Stimulated activated CD4-positive, alpha-beta T cell treated with anti-CD3 and anti-CD28 coated beads, Interleukin-2, amount 100 ng/mL, for 48 hours (primary cell): ENCODE measurements at places on chromosomes 5 and 9.

- DNase-seq, result no peak
These were observed 642 bp downstream of the CSF2 start for GRCh38 chr5:132074091-132074771.

GRCh38 chr5:102596951-102597350 is 98.2 kb upstream of the SLCO6A1 start:
- DNase-seq, result no peak

DNA sequence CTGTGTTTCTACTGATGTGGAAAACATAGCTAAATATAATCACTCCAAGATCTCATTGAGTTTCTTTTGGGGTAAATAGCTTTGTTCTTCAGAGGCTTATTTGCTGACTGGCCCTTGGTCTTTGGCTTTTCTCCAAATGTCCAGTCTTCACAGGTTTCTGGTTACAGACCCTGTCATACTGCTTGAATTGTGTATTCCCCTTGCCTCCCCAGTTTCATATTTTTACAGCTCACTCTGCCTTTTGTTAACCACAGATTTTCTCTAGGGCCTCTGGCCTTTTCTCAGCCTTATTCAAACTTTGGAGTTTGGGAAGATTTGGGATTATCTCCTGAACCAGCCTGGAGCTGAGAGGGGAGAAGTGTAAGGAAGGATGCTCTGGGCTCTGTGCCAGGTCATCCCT is 23.9 kb downstream of the ISOC1 start:
- DNase-seq, result no peak

GRCh38 chr9:124040935-124041816 is 29.6 kb downstream of the LHX2 start:
- no peak for DNase-seq

- no peak for DNase-seq
These were observed 203.2 kb upstream of the IRX1 start for GRCh38 chr5:3392306-3392939.

- no peak for DNase-seq
These were observed 6.2 kb downstream of the SLC6A19 start for GRCh38 chr5:1207555-1207954.

DNA sequence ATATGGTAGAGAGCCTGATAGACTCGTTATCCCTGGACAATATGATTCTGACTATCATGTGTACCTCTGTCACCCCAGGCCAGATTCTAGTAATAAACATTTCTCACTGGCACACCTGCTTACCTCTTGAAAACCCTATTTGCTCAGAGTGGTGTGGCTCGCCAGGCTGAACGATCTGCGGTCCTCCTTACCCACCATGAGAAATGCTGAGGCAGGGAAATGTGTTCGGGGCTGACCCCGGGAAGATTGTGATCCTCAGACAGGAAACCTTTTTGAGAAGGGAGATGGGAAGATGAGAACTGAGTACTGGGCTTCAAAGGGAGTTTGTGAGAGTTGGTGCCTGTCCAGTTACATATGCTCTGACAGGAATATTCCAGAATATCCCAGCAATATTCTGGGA is 10.7 kb upstream of the PRXL2C start:
- DNase-seq, result no peak

DNA sequence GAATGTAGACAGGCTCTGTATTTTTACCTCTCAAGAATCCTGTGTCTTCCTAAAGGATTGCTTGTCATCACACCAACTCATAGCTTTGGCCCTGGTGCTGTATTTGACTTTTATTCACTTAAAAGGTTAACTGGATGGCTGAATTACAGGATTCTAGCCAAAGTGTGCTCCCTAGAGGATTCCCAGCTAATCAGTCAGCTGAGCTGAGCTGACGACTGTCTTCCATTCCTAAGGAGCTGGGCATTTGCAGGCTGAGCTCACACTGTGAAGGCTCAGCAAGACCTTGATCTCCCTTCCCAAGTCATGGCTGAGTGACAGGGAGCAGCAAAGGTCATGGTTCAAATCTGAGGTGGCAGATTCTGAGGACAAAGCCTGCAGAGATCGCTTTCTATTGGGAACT is 59.0 kb upstream of the PALM2AKAP2 start:
- DNase-seq, result no peak

- DNase-seq, result no peak
These were observed 172.5 kb upstream of the OTULINL start for GRCh38 chr5:14408969-14409586.

DNA sequence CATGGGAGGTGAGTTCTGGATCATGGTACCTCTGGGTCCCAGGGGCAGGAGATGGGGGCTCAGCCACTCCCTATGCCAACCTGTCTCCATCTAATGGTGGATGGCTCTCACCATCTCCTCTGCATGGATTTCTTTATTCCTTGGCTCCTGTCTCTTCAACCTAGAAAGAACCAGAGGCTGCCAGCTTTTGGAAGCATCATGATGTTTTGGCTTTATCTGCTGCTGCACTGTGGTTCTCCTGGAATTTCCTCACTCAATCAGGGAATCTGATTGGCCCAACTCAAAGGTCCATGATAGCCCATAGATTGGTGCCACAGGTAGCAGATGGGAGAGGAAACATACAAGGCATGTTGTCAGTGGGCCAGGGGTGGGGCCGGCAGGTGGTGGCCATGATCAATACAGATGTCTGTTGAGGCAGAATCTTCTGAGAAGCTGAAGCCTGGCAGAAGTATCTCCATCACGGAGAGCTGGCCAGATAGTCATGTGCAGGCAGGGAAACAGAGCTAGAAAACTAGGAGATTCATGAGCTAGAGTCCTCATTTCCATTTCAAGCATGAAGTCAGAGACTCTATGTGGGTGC is 158.2 kb downstream of the MACROH2A1 start:
- DNase-seq, result no peak

- DNase-seq, result no peak
These were observed 10.7 kb downstream of the LOX start for GRCh38 chr5:122067390-122067789.

- DNase-seq, result no peak
These were observed 7.7 kb downstream of the MFAP3 start for GRCh38 chr5:154046486-154046885.

DNA sequence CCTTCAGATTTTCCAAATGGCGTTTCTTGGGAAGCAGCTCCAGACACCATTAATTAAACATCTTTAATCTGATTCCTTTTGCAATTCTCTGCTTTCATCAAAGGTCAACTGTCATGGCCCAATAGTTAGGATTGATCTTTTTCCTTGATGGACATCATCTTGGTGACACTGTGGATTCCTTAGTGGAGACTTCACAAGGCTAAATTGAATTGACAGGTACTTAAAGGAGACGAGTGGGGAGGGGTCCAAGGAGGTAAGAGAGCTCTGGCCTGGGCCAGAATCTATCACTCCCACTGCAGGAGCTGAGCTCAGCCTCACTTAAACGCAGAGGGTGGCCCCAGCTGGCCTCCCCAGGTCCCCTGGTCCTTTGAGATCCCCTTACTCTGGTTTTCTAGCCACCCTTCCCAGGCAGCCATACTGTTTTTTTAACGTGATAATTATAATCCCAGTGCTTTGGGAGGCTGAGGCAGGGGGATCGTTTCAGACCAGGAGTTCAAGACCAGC is 9.9 kb upstream of the HMCN2 start:
- DNase-seq, result no peak

DNA sequence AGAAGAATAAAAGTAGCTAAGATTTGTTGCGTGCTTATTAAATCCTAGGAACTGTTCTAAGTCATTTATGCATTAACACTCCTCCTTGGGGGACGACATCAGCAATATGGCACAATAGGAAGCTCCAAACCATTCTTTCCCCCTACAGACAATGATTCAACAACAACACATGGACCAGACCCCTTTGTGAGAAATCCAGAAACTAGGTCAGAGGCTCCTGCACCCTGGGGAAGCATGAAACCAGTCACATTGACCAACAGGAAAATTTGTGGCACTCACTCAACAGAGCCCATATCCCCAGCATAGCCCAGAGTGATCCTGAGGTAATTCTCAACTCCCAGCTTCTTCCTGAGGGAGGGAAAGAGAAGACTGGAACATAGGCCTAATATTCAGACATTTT is 294.4 kb downstream of the HINT1 start:
- DNase-seq, result no peak

DNA sequence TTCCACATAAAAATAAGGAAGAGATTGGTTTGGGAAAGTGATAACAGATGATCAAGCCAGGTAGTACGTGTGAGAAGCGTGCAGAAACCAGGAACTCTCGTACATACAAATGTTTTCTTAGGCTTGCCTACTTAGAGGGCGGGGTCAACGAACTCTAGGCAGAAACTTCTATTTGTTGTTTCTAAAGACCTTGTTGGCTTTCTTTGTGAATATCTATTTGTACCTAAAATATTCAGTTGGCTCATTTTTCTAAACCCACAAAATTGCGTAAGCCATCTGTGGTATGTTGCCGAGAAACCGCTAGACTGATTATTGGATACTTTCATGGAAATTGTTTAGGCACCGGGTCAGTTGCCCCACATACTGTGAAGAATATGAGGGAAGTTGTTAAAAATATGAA is 458.5 kb downstream of the MAT2B start:
- DNase-seq, result no peak

- no peak for DNase-seq
These were observed 23.4 kb downstream of the IL33 start for GRCh38 chr9:6239048-6239461.

- DNase-seq, result no peak
These were observed 86.1 kb downstream of the SMIM23 start for GRCh38 chr5:171871711-171872110.

DNA sequence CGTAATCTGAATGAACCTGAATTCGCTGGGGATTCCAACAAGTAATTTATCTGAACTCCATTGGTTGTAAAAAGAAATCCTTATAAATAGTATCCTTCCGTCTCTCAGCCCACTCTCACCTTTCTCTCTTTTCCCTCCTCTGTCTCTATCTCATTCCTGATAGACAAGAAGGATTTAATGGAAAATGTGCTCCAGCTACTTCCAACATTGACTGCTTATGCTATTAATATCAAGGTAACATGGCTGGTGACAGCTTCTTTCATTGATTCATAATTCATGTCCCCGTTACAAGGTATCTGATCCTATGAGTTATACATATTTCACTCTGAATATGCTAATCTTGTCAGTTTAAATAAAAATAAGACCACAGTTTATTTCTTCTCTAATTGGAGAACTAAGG is 326.8 kb downstream of the RASEF start:
- no peak for DNase-seq

DNA sequence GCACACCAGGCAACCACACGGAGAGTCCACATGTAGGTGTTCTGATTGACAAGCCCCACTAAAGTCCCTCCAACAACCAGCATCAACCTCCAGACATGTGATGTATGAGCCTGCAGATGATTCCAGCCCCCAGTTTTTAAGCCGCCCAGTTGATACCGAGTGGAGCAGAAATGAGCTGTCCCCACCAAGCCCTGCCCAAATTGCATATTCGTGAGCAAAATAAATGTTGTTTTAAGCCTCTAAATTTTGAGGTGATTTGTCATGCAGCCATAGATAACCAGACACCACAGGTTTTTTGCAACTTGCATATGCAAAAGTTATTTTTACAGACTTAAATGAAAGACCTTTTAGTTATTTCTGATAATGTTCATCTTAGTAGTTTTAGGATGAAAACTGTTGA is 187.7 kb downstream of the PIK3R1 start:
- no peak for DNase-seq

GRCh38 chr5:172939071-172939470 is 20.2 kb upstream of the RPL26L1 start:
- no peak for DNase-seq

DNA sequence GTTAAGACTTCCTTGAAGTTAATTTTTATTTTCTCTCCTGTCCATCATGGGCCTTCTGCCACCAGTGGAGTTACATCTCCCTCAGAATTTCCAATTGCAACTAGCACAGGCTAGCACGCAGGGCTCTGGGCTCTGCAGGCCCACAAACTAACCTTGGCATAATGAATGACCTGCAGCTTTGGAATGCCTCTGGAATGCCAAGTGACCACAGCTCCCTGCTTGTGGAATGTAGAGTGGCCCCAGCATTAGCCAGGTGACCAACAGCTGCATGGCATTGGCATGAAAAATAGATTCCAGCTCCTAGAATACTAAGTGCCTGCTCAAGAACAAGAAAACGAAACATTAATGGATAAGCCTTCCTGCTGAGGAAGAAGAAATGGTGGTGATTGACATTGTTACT is 726.1 kb downstream of the BRINP1 start:
- no peak for DNase-seq

DNA sequence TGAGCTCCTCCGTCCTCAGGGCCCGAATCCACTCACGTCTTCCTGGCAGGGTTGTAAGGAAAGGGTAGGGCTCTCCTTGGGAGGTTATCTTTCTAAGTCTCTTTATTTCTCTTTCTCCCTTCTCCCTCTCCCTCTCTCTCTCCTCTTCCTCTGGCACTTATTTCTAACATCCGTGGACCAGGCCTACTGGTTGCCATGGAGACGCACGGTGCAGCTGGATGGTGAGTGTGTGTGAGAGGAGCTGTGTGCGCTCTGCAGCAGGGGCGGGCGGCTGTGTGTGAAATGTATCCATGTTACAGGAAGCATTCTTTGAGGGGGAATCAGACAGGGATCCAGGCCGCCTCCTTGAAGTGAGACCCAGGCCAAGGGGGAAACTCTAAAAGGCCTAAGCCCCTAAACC is 32.2 kb downstream of the PCDH1 start:
- DNase-seq, result no peak

DNA sequence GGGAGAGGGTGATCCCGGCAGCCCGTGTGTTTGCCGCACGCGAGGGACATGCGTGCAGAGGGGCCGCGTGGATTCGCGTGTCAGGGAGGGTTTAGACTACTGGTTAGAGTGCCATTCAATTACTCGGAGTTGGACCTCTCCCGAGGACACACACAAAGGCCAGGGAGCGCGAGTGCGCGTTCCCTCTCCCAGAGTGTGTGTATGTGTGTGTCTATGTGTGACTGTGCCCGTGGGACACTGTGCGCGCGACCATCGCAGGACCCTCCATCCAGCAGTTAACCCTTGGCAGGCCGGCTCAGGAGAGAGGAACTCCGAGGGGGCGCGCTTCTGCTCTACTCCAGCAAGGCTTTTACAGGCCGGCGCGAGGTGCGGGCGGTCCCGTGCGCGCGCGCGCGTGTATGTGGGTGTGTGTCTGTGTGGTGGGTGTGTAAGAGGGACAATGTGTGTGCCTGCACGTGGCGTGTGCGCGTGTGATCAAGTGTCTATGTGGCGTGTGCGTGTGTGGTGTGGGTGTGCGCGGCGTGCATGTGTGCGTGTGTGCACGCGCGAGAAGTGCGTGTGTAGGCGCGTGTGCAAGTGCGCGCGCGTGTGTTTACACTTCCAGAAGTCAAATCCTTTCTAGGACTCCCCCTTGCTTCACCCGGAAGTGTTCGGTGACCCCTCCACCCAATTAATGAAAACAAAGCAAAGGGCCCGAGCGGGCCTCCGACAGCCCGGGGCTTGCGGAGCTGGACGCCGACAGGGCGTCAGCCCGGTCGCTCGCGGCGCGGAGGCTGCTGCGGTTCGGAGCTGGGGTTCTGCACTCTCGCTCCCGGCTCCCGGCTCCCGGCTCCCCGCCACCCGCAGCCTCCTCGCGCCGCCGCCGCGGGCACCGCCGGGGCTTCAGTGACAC is 75.3 kb upstream of the TBCA start:
- no peak for DNase-seq
